Stimulated activated CD8-positive, alpha-beta memory T cell treated with anti-CD3 and anti-CD28 coated beads, Interleukin-7, amount 100 ng/mL, for 1 hour (primary cell): ENCODE measurements at places on chromosomes 1 and 21.

DNA sequence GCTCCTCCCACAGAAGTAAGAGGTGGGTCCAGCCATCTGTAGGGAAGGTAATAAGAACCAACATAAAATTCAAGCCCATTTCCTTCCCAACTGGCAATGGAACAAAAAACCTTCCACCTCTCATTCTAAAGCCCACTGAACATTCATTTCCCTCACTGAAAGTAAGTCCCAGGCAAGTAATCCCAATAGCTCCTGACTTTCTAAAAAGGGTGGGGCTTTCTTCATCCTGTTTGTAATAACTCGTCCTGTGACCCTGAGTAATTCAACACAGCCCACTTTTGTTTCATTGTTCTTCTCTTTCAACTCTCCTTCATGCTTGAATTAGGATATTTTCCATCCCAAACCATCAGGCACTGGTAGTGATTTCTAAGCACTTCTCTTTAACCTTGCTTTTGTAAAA is 74.9 kb downstream of the DAB1 start:
- no peak for DNase-seq

- DNase-seq = no peak
Observed at GRCh38 chr1:206508956-206509355, 1.6 kb downstream of the RASSF5 start.

GRCh38 chr1:218718206-218718605 is 373.1 kb downstream of the TGFB2 start:
- no peak for DNase-seq

GRCh38 chr1:53125623-53126360 is 16.6 kb downstream of the SLC1A7 start:
- DNase-seq = no peak

DNA sequence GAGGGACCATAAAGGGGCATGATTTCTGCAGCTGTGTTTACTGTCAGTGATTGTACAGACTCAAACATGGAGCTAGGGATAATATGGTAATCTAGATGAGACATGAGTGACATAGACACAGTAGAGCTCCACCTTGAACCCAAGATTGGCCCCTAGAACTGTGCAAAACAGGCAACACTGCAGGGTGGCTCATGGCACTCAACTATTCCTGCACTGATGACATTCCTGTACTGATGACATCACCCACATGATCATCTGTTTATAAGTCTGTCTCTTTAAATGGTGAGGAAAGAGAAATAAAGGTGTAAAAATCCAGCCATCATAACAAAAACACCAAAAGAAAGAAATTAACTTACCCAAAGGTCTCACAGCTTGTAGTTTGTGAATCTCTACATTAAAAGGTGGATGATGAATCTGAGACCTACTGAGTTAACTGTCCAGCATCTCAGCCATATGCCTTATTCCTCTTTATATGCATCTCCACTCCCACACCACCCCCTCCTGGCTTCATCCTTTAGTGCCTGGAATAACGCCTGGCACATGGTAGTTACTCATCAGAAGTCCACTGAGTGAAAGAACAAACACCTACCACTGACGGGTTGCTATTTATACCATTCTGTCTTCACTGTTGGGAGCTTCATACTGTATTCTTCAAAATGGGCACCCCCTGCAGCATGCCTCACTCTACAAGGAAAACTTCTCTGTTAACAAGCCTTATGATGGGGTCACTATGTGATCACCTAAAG is at the start of gene LRRC53:
Gene LRRC53 (minus strand): TSS at position 442 of the 746 bp plus-strand sequence. CDS start 29,262 bp downstream, outside the sequence.
- DNase-seq = no peak
